OCI-LY7 (cell line): ENCODE measurements at places on chromosomes 12 and 14. TPM values are rescaled to one million over a fixed set of nuclear protein-coding genes. Genes with fewer than 3 reads are reported as not detected.

DNA sequence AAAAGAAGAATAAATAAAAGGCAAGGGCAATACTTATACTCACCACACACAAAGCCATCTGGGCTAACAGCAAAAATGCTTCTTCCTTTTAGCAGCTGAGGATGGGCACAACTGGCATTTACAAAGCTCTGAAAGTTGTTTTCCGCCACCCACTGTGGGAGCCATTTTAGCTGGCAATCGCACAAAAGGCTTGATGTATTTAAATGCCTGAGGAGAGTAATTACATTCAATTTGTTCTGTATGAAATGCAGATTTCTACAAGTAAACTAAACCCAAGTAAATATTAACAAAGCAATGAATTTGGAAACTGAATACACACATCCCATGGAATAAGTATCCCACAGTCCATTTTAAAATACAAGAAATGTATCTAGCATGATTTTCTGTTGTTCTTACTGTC is 37.5 kb downstream of the LRIG3 start:
- no peak for DNase-seq

DNA sequence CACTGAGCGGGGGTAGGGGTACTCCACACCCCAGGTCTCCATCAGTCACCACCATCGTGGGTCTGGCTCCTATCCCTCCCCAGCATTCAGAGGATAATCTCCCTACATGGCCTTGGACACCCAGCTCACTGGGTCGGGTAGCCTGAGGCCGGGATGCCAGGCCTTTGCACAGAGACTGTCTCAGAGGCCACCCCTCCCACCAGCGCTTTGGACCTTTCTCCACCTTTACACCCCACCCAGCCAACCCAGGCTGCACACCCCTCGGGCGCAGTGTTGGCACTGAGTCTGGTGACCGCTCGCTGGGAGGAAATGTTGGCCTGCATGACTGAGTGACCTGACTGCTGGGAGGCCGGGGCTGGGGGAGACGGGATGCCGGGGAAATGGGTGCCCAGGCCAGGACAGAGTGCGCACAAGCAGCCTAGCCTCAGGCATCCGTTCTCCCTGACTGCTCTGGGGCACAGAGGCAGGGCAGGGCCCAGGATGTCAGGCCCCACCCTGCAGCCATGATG is 10.6 kb upstream of the LBHD2 start:
- DNase-seq = no peak

DNA sequence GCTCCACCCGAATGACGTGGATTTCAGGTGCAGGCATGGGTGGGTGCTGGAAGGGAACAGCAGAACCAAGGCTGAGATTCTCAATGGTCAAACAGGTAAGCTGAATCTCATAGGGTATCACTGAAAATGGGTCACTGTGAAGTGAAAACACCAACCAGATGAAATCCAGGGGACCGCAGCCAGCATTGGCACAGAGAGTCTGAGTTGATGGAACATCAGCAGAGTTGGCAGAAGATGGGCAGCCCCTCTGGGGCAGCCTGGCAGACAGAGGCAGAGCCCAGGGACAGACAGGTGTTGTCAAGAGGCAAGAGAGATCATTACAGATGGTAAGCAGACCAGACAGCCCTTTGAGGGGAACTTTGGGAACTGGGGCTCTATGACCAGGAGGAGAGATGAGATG is 48.0 kb downstream of the ACTN1 start:
- no peak for DNase-seq

GRCh38 chr12:123095078-123095881 is 55.6 kb downstream of the PITPNM2 start:
- no peak for DNase-seq

DNA sequence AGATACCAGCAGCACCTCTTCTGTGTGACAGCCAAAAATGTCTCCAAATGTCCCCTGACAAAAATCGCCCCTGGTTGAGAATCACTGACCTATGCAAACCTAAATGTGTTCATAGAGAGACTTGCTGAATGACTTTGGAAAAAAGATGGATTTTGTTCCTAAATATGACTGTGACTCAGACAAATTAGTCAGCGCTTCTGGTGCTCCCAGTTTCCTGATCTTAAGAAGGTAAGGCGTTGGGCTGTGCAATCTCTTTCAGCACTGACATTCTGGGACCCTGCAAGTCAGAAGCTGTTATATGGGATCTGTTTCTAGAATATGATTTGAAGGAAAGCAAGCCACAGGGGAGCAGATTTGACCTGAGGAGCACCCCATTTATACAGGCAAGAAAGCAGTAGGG is 90.6 kb upstream of the PWP1 start:
- DNase-seq = no peak

DNA sequence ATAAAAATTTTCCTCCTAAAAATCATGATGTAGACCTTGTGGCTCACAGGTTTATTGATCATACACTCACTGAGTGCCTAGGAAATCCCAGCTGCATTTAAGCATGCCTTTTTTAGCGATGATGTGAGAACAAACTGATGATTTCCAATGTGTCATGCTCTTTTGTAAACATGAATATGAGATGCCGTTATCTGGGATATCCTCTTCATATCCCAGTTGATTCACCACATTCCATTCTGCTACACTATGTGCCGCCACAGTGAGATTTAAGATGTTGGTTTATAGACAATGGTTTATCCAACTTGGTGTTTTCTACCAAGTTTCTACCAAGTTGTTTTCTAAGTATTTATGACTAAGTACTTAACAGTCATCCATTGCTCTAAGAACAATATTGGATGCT is 5.2 kb downstream of the OR4E1 start:
- DNase-seq = no peak

SLC2A14 gene
- total RNA-seq = 0.31 and 0.48 TPM in 2 replicates

DPF3 gene
- total RNA-seq = 0.42 and 0.55 TPM in 2 replicates

DNA sequence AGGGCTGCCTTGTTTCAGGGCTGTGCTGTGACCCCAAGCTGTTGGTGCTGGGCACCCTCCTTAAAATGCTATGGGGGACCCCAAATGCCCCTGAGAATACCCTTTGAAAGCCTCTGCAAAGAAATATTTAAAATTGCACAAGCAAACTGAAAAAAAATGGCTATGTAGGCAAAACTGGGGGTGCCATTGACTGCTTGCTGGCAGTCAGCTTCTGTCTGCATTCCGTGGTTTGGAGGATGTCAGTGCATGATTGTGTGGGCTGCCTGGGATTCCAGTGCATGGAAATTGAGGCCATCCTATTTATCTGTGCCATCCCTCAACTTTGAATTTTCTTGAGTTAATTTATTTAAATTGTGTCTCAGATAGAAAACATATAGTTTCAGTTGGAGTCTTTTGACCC is 113.7 kb upstream of the RTL1 start:
- DNase-seq = no peak

- no peak for DNase-seq
These were observed 358.9 kb downstream of the NPAS3 start for GRCh38 chr14:33297565-33297964.

- no peak for DNase-seq
These were observed 61.6 kb downstream of the CAPZA3 start for GRCh38 chr12:18799561-18799960.

GRCh38 chr14:71891970-71892369 is 40.3 kb upstream of the RGS6 start:
- no peak for DNase-seq
